NCI-H1048 (cell line): ENCODE measurements at places on chromosomes 11 and 22.
A peak's percentile ranks its signal among the peaks of the same experiment; 100 is the strongest.

GRCh38 chr22:29707010-29707409 lies 12.8 kb upstream of the CABP7 start:
- no peak for DNase-seq

- no peak for DNase-seq
Measured at GRCh38 chr11:69533296-69534165, 52.1 kb downstream of the LINC01488 start.

- DNase-seq = no peak
Measured at GRCh38 chr11:19576054-19576453, 136.6 kb upstream of the NAV2 start.

DNA sequence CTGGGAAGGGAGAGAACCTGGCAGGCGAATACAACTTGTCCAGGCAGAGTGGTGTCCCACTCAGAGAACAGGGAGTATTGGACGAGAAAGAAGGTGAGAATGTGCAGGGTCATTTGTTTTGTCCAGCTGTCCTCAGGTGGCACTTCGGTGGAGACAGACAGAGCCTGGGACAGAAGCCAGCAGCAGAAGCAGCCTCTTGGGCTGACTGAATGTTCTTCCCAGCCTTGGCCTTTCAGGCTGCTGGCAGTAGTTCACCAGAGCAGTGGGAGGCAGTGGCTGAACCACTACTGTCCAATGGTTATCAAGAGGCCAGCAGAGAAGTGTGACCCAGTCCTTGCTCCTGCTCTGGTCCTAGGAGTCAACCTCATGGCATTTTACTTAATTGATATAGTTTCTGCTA lies 331.1 kb upstream of the NARS2 start:
- no peak for DNase-seq

GRCh38 chr22:49469896-49470740 lies 357.6 kb downstream of the BRD1 start:
- no peak for DNase-seq

DNA sequence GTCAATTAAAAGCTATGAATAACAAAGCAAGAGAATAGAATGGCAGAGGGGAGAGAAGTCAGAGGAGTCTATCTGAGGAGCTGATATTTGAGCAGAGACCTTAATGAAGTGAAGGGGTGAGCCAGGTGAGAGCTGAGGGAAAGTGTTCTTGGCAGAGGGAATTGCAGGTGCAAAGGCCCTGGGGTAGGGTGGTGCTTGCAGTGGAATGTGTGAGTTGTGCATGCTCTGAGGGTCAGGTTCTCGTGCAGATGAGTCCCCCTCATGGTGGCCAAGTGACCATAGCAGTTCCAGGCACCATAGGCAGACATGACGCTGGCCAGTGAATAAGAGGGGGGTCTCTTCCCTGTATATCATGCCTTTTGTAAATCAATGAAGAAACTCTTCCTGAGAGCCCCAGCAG lies 58.9 kb upstream of the ALX4 start:
- no peak for DNase-seq

DNA sequence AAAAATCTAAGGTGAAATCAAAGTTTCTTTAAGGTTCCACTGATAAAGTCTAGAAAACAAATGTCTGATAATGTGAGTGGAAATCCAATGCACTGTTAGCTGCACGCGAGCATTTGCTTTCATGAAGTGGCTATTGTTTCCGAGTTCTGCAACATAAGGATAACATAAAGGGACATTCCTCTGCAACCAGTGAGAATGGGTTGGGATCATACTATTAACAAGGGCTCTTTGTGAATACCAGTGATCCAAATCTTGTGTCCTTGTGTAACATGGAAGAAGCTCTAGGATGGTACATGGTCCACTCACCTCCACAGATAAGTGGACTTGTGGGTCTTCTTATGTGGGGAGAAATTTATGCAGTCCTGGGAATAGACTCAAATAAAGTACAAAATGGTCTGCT lies 24.6 kb downstream of the APIP start:
- no peak for DNase-seq

DNA sequence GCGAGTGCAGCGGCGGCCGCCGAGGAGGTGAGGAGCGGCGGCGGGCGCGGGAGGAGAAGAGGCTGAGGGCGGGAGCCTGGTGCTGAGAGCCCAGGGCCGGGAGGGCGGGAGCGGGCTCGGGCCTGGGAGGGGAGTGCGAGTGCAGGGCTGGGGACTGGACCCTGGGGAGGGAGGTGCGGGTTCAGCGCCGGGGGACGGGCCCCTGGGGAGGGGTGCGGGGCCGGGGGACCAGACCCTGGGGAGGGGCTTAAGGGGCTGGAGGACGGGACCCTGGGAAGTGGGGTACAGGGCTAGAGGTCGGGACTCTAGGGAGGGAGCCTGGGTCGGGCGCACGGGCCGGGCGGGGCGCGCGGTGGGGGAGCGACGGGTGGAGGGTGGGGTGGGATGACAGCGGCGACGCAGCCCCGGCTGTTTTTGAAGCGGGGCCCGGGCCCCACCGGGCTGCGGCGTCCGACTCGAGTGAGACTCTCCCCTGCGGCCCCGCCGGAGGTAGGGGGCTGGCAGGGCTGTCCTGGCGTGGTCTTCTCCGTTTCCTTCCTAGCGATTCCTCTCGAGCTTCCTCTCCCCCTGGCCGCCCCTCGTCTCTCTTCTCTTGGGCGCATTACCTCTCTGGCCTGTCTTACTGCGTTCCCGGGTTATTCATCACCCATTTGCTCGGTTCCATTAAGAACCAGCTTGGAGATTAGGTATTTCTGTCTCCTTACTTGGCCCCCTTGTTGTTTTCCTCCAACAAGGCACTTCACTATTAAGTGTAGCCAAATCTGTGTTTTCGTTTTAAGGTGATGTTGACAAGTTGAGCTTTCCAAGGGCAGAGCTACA lies 754 bp downstream of the NUP50 start:
- no peak for DNase-seq

DNA sequence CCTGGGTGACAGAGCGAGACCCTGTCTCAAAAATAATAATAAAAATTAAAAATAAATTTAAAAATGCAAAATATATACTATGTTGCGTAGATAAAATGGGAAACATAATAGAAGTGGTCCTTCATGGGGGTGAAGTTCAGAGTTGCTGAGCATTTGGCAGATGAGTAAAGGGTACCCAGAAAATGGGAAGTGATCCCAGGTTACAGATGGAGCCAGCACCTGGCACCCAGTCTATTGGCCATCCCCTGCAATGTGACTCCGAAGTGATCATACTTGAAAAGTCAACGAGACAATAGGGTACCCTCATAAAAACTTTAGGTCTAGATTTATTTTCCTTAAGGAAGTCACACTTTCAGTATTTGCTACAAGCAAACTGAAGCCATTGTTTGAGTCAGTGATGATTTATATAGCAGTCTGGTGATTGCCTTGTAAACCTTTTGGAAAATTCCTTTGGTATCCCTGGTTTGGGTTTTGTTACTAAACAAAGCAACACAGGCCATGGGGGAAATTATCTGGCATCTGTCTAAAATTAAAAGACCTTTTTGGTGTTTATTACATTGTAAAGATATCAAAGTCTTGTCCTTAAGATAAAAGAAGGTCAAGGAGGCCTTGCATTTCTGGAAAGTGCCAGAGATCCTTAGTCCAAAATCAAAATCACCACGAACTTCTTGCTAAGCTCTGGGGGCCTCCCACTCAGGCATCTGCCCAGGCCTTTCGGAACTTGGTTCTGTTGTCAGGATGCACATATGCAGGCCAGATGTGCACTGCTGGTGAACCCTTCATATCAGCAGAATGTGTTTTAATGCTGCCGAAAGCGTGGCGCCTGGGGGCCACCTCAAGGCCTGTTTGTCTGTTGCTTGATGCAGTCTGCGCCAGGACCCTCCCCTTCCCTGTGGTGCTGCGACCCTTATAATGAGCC lies 4.3 kb downstream of the SMARCB1 start:
- DNase-seq = no peak

DNA sequence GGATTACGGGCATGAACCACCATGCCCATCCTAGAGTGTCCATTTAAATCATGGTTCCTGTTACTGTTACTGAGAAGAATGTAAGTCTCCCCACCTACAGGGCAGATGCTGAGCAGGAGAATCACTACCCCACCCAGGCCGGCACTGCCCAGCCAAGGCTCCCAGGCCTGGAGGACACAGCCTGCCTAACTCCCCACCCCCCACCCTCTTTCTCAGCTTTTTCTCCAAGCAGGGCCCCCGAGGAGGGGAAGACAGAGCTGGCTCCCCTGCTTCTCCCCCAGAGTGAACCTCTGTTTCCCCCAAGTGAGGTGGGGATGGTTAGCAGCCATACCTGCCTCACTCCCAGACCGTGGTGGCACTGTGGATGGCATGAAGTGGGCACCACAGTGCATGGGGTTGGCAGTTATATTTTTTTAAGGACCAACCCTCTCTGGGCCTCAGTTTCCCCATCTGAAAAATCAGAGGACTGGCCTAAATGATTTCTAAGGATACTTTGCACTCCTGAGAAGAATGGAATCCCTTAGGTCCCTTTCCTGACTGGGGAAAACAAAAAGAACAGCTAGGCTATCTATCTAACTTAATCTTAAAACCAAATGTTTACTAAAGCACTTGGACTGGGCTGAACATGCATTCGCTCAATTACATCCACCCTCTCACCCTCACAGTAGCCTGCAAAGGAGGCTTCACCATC lies 5.0 kb downstream of the CBX7 start:
- DNase-seq = no peak

GRCh38 chr11:123006860-123007542 lies 25.4 kb upstream of the BSX start:
- DNase-seq = no peak

GRCh38 chr22:39724390-39724789 lies 153.8 kb downstream of the CACNA1I start:
- peak; percentile 2 for DNase-seq

GRCh38 chr22:17981497-17981896 lies 42.9 kb downstream of the MICAL3 start:
- DNase-seq = no peak

GRCh38 chr22:50153056-50153755 lies 17.3 kb upstream of the PANX2 start:
- DNase-seq = no peak

DNA sequence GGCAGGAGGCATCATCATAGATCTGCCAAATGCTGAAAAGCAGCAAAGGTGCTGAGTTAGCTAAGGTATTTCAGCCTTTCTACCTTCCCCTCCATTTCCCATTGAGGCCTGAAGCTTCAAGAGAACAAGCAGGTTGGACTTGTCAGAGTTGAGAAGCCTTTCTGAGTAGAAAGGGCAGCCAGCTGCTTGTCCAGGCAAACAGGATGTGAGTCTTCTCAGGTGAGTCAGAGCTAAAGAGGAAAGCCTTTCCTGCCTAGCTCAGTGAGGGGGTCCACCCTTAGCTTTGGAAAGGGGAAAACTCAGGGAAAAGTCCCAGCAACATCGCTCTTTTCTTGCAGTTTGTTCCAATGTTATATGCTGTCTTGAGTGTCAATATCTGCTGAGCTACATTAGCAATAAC lies 13.2 kb upstream of the MPZL2 start:
- no peak for DNase-seq

GRCh38 chr11:35711173-35711910 lies 48.8 kb downstream of the TRIM44 start:
- no peak for DNase-seq

DNA sequence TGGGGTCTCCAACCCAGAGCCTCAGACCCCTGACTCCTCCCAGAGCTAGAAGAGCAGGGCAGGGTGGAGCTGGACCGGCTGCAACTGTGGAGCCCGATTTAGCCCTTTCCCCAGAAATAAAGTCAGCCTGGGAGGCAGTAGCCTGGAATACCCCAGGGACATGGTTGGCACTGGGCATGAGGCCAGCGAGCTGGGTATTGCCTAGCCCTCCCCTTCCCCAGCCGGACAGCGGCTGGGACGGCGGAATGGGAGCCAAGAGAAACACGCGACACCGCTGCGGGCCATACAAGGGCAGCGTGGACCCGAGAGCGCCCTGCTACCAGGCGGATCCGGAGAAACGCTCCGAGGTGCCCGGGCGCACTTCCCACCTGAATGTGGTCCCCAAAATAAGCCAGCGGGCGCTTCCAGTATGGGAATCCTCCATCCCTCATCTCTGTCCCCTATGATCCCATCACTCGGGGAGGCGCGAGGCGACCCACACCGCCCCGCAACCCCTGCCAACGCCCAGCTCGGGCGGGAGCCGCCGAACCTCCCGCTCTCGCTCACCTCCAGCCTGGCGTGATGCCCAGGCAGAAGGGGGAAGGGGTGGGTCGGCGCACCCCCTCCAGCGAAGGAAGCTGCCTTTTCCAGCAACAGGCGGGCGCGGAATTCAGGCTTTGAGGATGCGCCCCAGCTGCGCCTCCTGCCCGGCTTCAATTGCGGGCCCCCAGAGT lies 758 bp downstream of the MCAM start:
- DNase-seq = no peak

DNA sequence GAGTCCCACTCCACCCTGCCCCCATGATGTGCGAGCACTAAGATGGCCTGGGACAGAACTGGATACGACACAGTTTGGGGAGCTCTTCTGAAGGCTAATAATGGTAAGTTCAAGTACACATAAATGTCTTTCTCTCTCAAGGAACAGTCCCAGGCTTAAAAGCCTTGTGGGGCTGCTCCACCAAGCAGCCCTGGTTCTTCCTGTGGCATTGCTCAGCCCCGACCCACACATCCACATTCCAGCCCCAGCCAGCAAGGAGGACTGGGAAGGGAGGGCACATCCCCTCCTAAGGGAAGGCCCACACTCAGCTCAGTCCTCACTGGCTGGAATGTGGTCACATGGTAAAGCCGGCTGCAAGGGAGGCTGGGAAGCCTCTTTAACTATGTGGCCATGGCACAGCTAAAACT lies 13.3 kb upstream of the MB start:
- DNase-seq = no peak

GRCh38 chr22:38881464-38881871 lies 9.5 kb upstream of the CBX6 start:
- DNase-seq = no peak

DNA sequence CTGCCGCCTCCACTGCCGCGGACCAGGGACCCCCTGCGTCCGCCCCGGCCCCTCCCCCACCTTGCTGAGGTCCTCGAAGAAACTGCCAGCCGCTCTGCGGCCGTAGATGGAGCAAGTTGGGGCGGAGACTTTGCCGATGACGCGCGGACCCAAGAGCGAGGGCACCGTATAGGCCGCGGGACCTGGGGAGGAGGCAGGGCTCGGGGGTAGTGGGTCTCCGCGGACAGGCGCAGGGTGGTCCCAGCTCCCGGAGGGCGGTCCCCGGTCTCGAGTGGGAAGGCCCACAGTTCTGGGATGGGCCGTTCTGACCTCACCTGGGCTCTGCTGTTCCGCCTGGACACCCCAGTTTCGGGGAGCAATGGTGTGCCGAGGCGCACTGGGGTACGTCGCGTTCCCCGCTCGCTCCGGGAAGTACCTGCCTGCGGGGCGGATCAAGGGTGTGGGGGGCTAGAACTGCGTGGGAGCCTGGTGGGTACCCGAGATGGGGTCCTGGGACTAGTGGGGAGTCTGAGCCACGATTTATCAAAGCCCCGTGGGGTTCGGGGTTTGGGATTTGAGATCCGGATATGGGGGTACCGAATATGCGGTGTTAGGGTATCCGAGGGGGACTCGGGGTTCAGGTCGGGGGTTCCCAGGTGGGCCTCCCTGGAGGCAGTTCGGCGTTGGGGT lies 1.2 kb upstream of the TYMP start:
- DNase-seq = no peak
